HEK293T (cell line): ENCODE measurements at places on chromosomes 2 and 18.

DNA sequence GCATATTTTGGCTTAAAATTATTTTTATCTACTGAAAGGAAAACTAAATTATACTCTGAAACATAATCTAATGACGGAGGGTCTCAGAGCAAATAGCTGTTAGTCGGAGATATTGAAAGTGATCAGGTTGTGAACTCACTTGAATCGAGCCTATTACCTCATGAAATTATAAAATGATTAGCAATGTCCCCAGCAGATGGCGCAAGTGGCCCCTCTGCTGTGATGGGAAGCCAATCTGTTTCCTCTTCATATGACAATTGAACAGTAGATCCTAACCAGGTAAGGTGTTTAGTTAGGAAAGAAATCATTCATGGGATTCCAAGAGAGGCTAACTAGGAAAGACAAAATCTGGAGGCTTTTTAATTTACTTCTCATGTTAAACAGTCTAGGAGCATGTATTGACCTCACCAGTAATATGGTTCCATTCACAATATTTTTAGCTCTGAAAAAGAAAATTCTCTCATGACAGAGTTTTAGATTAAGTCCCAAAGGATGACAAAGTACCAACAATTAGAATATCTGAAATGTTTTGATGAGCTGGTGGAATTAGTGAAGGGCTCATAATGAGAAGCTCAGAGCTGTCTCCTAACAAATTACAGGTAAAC lies 29.9 kb upstream of the MPPE1 start:
- peak; percentile 47 for DNase-seq

- no peak for DNase-seq
Observed at GRCh38 chr2:172415865-172416183, 11.6 kb upstream of the ITGA6 start.

- no peak for DNase-seq
Observed at GRCh38 chr2:128787616-128788015, 468.9 kb upstream of the HS6ST1 start.

GRCh38 chr2:215900843-215901242 lies 112.5 kb downstream of the MREG start:
- DNase-seq, result no peak

DNA sequence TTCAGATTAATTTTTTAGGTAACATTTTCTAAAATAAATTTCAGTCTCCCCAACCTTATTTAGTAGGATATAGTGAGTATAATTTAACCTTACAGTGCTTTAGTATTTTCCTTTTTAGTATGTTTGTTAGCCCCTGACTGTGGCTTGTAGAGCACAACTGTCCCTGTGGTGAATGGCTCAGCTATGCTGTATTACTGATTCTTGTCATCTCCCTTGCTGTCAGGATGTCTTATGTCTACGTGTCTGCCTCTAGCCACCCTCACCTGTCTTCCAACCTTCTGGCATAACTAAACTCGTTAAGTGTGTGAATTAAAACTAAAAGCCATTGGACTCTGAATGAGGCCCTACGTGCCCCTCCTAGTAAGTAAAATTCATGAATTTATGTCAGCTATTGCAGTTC lies 18.4 kb downstream of the MRPS9 start:
- no peak for DNase-seq

DNA sequence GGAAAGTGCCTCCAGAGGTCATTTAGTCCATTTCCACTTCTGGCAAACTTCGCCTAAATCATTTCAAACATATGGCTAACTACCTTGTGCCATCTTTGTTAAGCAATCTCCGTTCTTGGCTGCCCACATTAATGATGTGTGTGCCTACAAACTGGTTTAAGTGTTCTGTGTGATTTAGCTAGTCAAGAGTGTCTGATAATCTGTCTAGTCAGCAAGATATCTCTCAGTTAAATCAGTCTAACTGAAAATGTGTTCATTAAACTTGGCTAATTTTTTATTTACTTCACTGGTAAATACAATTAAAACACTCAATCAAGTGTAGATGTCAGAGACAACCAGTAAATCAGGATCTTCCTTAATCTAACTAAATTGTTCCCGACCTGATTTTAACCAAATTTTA lies 352.4 kb downstream of the ERBB4 start:
- no peak for DNase-seq

DNA sequence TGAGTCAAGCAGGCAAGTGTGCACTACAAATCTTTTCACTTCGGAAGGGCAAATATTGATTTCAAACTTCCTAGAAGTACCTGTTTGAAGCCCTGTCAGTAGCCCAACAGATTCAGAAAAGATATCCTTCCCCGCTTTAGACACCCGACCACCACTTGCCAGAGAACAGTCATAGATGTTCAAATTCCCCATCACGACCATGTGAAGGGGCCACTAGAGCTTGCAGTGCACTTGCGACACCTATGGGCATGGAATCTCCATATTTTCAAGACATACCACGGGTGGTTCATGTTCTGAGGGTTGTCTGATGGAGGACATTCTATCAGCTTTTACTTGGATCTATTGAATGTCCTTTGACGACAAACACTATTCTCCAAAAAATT lies 23.8 kb downstream of the GNLY start:
- DNase-seq, result no peak

GRCh38 chr2:10043906-10044601 lies 704 bp downstream of the KLF11 start:
- peak; percentile 94 for DNase-seq

- DNase-seq, result no peak
Observed at GRCh38 chr2:99217929-99218501, 37.0 kb downstream of the MRPL30 start.

DNA sequence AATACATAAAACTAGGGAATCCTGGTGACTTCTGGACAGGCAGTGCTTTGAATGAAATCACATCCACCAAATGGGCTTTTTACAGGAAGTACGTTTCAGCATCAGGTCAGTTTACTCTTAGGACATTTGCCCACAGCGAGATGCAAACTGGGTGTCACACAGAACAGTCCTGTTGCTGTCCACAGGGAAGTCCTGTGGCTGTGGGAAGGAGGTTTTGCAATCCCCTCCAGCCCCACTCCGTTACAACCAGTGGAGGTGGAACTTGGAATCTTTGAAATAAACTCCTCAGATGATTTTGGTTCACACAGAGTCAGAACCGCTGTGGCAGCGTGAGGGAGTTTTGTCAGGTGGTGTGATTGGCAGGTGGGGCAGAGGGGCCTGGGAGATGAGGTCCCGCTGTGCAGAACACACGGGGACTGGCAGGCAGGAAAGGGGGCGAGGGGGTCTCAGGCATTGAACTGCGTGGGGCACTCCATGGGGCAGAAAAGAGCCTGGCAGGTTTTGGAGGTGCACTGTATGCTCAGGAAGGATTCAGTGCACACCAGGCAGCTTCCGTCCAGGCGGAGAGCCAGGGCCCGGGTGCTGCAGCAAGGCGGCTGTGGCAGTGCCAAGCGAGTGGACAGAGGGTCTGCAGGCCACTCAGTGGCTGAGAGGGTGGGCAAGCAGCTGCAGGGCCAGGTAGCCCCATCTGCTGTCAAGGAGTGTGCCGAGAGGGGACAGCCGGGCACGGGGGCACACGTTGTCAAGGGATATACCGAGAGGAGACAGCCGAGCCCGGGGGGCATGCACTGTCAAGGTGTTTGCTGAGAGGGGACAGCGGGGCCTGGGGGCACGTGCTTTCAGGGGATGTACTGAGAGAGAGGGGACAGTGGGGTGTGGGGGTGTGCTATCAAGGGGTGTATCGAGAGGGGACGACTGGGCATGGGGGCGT lies 148.7 kb downstream of the LDLRAD4 start:
- DNase-seq, result no peak

DNA sequence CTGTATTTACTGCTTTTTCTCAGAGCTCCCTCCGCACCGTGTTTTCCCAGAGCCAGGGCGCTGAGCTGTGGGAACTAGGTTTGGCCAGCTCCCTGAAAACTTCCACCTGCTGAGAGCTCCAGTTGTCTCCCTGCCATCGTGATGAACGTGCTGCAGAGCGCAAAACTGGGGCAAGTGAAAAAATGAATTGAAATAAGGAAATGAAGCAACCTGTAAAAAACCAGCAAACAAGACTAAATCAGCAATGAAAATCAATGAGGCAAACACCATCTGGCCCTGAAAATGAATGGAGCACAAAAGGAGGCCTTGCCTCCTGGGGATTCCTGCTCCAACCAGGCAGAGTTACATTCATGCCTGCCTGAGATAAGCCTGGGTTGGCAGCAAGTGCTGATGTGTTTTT lies 129.9 kb downstream of the MARCHF4 start:
- DNase-seq, result no peak

DNA sequence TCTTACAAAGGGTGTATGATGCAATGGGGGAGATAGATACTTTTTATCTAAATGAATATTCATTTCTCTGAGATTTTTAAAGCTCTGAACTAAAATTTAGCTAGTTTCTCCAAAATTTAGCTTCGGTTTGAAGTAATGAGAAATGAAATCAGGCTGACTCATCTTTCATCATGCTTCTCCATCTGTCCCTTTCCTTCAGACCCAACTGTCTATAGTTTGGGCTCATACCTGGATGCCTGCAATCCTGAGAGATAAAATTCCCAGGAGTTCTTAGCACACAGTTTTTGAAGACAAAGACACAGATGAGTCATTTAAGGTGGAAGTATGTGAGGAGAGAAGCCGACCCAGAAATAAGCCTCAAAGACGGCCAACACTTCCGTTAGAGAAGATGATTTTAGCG lies 336.4 kb upstream of the CDH20 start:
- no peak for DNase-seq

- DNase-seq, result no peak
Observed at GRCh38 chr2:18551169-18551568, 9.3 kb downstream of the RDH14 start.

DNA sequence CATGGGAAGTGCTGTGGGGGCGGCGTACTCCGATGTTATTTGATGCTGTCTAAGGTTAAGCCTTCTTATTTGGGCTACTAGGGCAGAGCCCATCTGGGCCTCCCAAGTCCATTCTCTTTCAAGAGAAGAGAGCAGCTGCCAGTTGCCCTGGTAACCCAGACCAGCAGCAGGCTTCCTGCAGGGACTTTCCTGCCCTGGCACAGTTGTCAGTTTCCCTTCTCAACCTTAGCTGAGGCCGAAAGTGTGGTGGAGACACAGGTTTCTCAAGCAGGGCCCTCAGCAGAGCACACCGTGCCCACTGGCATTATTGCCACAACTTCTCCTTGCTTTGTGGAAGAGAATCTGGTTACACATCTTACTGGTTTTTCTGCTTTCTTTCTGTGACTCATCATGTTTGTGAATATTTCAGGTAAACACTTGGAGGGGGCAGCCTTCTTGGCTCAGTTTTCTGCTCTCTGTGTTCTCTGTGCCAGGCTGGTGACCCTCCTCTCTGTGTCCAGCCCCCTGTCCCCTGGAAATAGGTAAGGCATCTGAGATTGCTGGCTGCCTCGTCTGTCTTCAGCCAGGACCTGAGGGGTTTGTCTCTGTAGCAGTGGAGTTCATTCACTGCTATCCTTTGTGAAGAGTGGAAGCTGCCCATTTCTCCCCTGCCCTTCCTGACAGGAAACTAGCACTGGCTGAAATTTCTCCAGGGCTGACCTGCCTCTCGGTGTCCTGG lies 111.0 kb downstream of the B3GNT2 start:
- no peak for DNase-seq

DNA sequence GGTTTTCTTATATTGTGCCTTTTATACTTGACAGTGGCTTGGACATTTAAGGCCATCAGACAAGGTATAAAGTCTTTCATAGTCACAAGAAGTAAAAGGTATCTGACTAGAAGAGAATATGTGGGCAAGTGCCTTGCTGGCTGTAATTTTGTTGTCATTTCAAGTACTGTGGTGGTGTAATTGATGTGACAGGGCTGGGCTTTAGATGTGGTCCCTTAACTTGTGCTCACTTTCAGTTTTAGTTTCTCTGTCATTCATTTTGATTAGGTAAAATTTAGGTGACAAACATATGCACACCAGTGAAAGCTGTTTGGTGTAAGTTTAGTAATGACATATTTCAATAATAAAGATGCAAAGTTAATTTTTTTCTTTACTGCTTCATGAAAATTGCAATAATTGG lies 31.2 kb upstream of the TBR1 start:
- DNase-seq, result no peak

DNA sequence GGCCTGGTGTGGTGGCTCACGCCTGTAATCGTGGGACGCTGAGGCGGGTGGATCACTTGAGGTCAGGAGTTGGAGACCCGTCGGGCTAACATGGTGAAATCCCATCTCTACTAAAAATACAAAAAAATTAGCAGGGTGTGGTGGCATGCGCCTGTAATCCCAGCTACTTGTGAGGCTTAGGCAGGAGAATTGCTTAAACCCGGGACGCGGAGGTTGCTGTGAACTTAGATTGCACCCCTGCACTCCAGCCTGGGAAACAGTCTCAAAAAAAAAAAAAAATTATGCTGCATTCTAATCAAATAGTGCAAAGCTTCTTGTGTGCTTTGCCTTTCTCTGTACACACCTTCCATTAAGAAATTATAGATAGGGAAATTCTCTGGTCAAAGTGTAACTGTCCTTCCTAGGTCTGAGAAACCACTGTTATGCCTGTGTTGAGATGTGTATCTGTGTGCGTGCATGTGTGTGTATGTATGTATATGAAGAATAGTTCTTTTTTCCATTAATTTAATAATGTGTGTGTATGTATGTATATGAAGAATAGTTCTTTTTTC lies 2.5 kb downstream of the CD28 start:
- DNase-seq, result no peak

DNA sequence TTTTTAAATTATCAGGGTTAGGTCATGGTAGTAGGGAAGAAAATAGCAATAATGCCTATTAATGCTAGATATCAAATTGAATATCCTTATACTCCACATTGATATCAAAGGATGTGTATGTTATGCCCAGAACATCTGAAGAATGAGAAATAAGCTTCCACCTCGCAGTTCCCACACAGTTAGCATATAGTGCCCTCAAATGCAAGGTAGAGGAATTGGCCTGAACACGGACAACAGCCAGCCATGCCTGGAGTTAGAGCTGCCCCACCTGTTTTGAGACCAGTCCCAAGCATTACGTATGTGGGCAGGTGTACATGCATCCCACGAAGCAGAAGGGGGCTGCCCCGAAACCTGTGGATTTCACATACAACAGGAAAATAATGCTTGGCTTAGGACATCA lies 79.6 kb downstream of the SUMO1 start:
- no peak for DNase-seq

DNA sequence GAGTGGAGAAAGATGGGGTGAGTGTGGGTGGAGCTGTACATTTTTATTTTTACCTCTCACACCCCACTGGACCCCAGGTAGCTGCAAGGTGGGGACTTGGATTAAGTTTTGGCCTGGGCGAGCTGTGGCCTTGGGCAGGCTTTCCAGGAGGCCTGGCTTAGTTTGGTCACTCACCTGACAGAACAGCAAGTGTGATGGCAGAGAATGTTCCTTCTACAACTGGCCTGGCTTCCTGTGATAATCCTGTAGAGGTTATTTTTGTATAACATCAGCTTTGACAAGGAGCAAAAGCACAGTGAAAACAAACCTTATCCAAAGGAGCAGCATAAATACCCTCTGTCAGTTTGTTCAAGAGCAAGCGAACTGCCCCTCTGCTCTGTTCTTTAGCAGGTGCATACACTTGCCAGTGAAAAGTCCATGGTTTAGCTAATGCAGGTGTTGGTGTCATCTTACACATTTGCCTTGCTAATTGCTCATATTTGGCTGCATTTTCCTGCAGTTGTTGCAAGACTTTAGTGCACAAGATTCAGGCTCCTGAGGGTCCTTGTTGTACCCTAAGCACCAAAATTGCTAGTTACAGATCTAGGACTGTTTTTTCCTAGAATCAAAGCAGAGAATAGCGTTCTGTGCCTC lies 6.3 kb downstream of the THNSL2 start:
- no peak for DNase-seq
